ENCODE measurements at places on chromosomes 1 and 21.

- DNase-seq, result no peak
Measured at GRCh38 chr1:82700476-82700875, 899.7 kb downstream of the ADGRL2 start.

DNA sequence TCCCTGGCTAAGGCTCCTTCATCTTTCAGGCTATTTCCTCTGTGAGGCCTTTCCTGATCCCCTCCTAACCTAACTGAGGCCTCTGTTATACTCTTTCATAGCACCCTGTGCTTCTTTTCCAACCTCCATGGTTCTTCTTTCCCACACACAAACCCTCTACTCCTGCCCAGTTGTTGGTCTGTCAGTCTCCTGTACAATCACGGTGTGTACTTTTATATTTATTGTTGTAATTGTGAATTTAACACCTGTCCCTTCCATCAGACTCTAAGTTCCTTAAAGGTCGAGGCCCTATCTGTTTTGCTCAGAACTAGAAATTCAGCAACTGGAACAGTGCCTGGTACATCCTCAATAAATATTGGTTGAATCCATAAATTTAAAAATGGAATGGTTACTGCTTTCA, 100.2 kb upstream of the KCNE2 start:
- DNase-seq, result no peak

DNA sequence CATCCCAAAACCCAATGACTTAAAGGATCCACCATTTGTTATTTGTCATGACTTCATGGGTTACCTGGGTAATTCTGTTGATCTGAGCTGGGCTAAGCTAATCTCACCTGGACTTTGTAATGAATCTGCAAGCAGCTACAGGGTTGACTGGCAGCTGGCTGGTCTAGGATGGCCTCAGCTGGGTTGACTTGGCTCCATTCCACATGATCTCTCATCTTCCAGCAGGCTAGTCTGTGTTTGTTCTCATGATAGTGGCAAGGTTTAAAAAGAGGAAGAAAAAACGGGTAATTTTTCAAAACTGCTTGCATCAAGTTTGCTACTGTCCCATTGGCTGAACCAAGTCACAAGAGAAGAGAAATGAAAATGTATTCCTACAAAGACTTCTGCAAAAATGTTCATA, 24.8 kb upstream of the ZMYM4 start:
- peak; percentile 56 for DNase-seq

DNA sequence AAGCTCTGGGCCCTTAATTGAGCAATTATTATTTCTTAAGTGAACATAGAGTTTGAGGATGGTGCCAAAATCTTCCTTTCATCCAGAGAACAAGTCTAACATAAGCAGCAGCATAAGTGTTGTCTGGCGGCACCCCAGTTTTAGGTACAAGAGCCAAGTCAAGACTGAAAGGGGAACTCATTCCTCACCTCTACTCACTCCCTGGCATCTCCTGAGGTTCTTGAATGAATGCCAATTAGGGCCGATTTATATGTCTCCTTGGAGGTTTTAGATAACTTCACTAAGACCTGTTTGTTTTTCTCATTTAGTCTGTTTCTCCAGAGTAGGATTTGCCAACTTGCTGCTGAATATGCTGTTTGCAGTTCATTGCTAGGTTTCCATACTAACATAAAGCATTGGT, 42.6 kb upstream of the ADGRL2 start:
- no peak for DNase-seq

GRCh38 chr1:15412175-15412800, 2.6 kb downstream of the EFHD2 start:
- no peak for DNase-seq

DNA sequence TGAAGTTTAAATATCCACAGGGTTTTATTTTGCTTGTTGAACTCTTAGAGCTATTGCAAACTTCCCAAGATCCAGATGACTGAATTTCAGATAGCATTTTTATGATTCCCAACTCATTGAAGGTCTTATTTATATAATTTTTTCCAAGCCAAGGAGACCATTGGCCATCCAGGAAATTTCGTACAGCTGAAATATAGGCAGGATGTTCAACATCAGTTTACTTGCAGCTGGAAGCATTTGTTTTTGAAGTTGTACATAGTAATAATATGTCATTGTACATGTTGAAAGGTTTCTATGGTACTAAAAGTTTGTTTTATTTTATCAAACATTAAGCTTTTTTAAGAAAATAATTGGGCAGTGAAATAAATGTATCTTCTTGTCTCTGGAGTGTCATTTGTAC, 32.8 kb upstream of the DDR2 start:
- DNase-seq, result no peak
